Mesenteric fat pad (tissue), 1 donor: ENCODE measurements at places on chromosomes 2 and 18.

DNA sequence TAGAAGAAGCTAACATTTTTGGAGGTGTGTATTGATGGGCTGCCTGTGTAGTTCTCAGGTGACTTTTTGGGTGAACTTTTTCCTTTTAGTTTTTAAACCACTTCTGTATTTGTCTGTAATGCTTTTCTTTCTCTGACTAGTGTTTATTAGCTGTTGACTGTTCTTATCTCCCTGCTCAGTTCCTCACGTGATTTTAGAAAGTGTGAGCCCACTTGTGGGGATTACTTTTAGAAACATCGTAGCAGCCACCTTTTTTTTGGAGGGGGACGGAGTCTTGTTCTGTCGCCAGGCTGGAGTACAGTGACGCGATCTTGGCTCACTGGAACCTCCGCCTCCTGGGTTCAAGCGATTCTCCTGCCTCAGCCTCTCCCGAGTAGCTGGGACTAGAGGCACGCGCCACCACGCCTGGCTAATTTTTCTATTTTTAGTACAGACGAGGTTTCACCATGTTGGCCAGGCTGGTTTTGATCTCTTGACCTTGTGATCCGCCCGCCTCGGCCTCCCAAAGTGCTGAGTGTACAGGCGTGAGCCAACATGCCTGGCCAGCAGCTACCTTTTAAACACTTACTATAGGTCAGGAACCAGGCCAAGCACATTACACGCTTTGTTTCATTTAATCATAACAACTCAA is 9.2 kb upstream of the CDKL4 start:
- no peak for DNase-seq

DNA sequence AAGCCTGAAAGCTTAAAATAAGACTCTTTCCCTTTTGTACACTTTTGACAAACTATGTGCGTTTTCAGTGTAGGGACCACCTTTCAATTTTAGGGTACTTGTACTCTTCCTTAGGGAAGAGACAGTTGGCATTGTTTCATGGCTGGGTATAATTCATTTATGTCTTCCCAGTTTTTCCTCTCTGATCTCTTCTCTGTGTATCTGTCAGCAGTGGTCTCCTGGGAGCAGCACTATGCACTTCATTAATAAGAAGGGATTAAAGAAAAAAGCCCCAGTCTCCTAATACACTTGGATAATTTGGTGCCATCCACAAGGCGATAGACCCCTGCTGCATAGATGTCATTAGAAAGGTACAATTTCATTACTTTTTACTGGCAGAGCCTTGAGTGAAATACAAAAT is 12.1 kb downstream of the AQP4 start:
- no peak for DNase-seq

GRCh38 chr18:39208190-39208589 is 1642.6 kb upstream of the CELF4 start:
- no peak for DNase-seq

DNA sequence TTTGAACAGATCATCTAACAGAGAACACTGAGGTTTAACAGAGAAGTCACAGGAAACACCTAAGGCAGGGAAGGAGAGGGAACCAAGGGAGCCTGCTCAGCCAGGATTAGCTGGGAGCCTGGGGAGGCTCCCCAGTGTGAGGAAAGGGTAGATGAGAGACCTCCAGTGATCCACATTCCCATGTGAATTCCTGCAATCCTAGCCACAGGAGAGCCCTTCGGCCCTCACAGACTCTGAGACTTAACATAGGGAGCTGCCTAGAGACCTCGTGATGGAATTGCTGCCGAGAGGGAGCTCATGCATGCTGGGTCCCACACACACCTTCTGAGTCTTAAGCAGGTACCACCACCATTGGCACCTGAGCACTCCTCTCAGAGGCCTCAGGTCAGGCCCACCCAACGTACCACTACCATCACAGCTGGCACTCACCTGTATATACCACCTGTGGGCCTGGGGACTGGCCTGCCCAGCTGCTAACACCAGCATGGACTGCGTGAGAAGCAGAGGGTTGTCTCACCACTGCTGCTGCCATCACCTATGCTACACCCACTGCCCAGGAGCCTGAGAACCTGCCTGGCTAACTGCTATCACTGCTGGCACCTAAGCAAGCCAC is 225.9 kb upstream of the RASGRP3 start:
- DNase-seq, result no peak

- DNase-seq, result no peak
These were observed 34.5 kb upstream of the TBC1D8 start for GRCh38 chr2:101185656-101186055.

DNA sequence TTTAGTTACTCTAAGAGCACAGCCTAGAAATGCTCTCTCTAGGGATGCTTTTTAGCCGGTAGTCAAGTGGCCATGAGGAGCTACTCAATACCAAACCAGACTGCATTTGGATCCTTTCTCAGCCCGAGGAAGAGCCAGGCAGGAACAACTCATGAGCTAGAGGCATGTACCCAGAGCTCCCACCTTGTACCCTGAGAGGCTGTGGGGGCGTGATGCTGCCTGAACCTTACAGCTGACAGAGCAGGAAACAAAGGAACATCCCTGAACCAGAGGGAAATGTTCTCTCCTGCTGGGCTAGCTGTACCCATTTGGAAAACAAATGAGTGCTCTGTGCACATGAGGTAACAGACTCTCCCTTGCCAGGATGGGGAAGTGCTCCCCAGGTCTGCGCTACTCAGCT is 131.6 kb downstream of the OSR1 start:
- no peak for DNase-seq

DNA sequence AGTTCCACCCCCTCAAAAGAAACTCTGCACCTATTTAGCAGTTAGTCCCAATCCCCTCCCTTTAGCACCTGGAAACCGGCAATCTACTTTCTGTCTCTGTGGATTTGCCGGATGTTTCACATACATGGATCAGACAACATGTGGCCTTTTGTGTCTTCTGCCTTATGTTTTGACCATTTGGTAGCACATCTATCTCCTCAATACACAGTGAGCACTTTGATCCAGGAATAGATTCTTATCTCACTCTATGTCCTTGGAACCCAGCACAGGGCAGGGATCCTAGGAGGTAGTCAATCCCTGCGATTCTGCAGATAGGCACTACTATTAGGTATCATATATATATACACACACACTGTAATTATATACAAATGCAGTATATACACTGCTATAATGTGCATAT is 3.8 kb upstream of the OTOF start:
- DNase-seq, result no peak
